Thoracic aorta (tissue), 2 donors: ENCODE measurements at places on chromosomes 11 and 22.

GRCh38 chr22:23856721-23857605 is 712 bp upstream of the SLC2A11 start:
- peak overlapping the region; percentile 85 for H3K27ac ChIP-seq
- H3K27me3 ChIP-seq: no peaks in the 10 kb centered on the region

DNA sequence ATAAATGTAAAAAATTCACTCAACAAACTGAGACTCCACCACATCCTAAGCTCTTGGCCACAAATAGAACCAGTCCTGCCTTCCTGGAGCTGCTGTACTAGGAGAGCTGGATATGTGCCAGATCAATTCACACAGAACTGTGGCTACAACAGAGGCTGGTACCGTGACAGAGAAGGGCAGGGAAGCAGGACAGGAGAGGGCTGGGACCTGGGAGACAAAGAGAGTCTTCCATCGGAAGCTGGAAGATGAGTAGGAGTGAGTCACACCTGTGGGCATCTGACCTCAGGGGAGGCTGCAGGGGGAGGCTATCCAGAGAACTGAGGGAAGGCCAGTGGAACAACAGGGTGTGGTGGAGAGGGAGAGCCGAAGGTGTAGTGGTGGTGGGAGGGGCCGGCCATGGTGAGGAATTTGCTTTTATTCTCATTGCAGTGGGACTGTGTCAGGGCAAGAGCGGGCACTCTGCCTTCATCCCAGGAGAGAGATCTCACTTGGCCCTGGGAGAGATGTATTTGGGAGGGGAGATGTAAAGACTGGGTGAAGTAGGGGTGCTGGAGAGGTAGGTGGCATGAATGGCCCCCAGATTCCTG is 1.9 kb upstream of the LTBP3 start:
- H3K36me3 ChIP-seq: no peaks in the 10 kb centered on the region
- H3K27me3 ChIP-seq: no peaks in the 10 kb centered on the region
- peak overlapping the region; percentile 13 for H3K4me3 ChIP-seq
- peak; percentile 30 for DNase-seq
- H3K27ac ChIP-seq: peak overlapping the region; percentile 96

DNA sequence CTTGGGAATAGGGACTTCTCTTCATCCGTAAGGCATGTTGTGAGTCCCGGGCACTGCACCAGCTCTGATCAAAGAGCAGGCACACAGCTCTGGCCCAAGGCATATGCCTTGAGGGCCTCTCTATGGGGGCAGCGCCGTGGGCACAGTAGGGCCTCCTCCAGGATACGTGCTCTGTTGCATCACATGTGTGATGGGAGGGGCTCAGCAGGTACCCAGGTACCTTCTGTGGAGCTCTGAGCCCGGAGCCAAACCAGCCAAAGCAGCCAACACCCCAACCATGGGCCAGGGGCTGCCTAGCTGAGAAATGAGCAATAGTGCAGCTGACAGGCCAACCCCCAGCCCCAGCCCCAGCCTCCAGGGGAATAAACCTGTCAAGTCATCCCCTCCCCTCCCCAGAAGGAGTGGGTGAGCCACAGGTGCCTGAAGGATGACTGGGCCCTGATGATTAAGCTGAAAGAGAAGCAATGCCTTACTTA is 79.7 kb upstream of the SHISAL1 start:
- no peaks in the 10 kb centered on the region for H3K4me1 ChIP-seq
- no peak for DNase-seq
- H3K4me3 ChIP-seq: no peak overlapping the region
- no peaks in the 10 kb centered on the region for H3K27me3 ChIP-seq
- no peak overlapping the region for H3K27ac ChIP-seq

DNA sequence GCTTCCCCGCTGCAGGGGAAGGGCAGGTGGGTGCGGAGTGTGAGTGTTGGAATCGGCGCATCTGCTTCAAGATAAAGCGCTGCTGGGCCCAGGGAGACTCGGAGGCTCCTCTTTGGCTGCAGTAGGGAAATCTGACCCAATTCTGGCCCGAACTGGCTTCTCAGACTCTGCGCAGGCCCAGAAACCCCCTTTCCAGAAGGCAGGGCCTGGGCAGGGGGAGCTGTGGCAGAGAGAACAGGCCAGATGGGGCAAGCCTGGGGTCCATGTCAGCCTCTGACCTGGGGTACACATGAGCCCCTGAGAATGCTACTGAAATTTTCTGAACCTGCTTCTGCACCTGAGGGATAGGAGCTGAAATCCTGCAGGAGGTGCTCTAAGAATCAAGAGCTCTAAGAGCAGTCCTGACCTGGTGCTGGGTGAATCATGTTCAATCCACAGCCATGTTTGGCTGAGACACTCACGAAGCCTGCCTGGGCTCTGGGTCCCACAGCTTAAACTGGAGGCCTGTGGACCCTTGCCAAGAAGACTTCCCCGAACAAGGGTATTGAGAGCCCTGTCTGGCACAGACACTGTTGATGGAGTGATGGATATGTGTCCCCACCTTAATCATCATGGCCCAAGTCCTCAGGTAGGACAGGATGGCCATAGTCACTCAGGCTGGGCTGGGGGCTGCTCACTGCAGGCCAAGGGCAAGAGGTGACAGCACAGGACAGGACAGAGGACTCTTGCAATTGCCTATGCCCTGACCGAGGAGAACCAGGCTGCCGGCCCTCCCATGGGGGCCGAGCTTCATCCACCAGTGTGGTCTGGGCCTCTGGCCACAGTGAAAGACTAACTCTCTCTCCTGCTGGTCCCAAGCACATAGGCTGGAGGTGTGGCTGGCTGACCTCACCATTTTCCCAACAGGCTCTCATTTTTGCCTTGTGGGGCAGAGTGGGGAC is 6.9 kb downstream of the RAB3IL1 start:
- no peak overlapping the region for H3K4me3 ChIP-seq
- DNase-seq: no peak
- H3K36me3 ChIP-seq: peaks cover 12% of the 10 kb centered on the region
- no peaks in the 10 kb centered on the region for H3K27me3 ChIP-seq

DNA sequence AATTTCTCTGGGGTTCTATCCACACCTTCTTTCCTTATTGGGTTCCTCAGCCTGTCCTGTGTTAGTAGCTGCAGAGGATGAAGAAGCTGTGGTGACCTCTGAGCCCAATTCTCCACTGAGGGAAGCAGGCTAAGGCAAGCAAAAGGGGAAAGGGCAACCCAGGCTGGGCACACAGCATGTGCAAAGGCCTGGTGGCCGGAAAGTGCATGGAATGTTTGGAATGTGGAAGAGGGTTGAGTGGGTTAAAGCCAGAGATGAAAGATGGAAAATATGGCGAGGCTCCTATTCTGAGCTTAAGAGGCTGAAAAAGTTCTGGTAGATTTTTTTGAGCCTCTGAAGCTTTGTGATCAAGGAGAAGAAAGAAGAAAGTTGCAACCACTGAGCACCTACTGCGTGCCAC is 247.1 kb downstream of the MIAT start:
- no peak for DNase-seq
- H3K4me1 ChIP-seq: peaks cover 9% of the 10 kb centered on the region
- no peaks in the 10 kb centered on the region for H3K27me3 ChIP-seq
- no peak overlapping the region for H3K4me3 ChIP-seq
- no peaks in the 10 kb centered on the region for H3K36me3 ChIP-seq

DNA sequence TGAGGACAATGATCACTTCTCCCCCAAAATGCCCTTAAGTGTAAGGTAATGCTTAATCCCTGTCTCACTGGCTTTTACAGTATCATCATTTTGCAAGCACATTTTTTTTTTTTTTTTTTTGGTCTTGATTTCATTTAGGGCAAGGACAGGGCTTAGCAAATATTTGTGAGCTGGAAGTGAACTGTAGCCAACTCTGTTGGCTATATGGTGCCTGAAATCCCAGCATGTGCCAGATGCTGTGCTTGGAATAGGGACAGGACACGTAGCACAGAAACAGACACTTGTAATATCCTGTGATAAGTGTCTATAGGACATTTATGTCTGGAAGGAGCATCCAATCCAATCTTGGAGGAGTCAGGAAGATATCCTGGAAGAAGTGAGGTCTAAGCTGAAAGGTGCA is 198.3 kb downstream of the NAV2 start:
- H3K27me3 ChIP-seq: no peaks in the 10 kb centered on the region
- no peak overlapping the region for H3K4me3 ChIP-seq
- DNase-seq: no peak

- H3K36me3 ChIP-seq: no peaks in the 10 kb centered on the region
- peaks cover 9% of the 10 kb centered on the region for H3K4me1 ChIP-seq
- DNase-seq: no peak
- no peak overlapping the region for H3K27ac ChIP-seq
- no peaks in the 10 kb centered on the region for H3K27me3 ChIP-seq
- H3K4me3 ChIP-seq: no peak overlapping the region
Measured at GRCh38 chr11:59224351-59224928, 11.7 kb upstream of the MPEG1 start.

DNA sequence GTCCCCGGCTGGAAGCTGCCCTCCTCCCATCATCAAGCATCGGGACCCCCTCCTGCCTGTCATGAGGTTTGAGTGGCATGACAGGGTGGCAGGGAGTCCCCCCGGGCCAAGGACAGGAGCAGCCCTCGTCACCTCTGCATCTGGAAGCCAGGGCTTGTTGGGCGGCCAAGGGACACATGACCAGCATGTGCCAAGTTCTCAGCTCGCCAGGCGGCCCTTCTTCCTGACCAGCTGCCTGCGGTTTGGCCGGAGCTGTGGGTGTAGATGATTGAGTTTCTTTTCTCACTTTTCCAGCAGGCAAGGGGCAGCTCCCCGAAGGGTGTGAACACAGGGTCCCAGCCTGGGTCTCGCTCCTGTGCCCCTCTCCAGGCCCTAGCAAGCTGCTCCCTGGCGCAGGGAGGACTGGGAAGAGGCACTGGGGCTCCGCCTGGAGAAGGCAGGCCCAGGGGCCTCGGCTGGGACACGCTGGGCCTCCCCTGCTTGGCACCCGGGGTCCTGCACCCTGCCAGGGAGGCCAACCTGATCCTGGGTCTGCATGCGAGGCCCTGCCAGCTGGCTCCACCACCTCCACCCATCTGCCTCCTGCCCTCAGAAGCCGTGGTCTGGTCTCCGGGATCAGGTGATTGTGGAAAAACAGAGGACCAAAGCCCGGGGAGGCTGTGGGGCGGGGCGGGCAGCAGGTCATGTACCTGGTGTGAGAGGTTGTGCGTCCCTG is 13.4 kb downstream of the ARHGAP8 start:
- no peak overlapping the region for H3K27ac ChIP-seq
- H3K36me3 ChIP-seq: no peaks in the 10 kb centered on the region
- DNase-seq: no peak
- no peak overlapping the region for H3K4me3 ChIP-seq
- no peaks in the 10 kb centered on the region for H3K27me3 ChIP-seq

DNA sequence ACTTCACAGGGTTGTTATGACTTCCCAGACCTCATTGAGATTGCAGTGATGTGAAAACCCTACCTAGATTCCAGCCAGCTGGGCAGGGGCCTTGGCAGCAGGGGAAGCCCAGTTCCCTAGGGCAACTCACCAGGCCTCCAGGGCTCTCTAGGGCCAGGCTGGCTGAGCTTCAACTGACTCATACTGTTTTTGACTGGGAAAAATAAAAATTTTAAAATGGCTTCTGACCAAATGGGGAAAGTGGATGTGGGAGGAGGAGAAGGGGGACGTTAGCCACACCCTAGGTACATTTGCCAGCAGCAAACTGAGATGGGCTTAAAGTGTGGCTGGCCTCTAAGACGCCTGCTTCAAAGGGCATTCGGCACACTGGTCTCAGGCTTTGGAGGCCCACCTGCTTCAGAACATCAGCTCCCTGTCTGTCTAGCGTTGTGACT is 39.0 kb downstream of the BMAL1 start:
- no peaks in the 10 kb centered on the region for H3K27me3 ChIP-seq
- peak overlapping the region; percentile 3 for H3K27ac ChIP-seq
- peaks cover 33% of the 10 kb centered on the region for H3K4me1 ChIP-seq
- H3K36me3 ChIP-seq: no peaks in the 10 kb centered on the region
- DNase-seq: peak; percentile 50
- no peak overlapping the region for H3K4me3 ChIP-seq

GRCh38 chr11:86955111-86955360 is 159 bp downstream of the FZD4 start:
- no peaks in the 10 kb centered on the region for H3K36me3 ChIP-seq
- DNase-seq: no peak
- H3K4me3 ChIP-seq: peak overlapping the region; percentile 94
- H3K4me1 ChIP-seq: peaks cover 36% of the 10 kb centered on the region

- no peaks in the 10 kb centered on the region for H3K27me3 ChIP-seq
- peak overlapping the region; percentile 96 for H3K27ac ChIP-seq
- no peak overlapping the region for H3K4me3 ChIP-seq
- H3K4me1 ChIP-seq: peaks cover 61% of the 10 kb centered on the region
Measured at GRCh38 chr11:78170874-78171549, 17.4 kb downstream of the KCTD21 start.

GRCh38 chr22:28329186-28330073 is 350.2 kb downstream of the TTC28 start:
- peaks cover 38% of the 10 kb centered on the region for H3K4me1 ChIP-seq
- no peaks in the 10 kb centered on the region for H3K27me3 ChIP-seq
- H3K4me3 ChIP-seq: no peak overlapping the region
- peak overlapping the region; percentile 14 for H3K27ac ChIP-seq
- no peaks in the 10 kb centered on the region for H3K36me3 ChIP-seq

- no peaks in the 10 kb centered on the region for H3K36me3 ChIP-seq
- H3K27me3 ChIP-seq: no peaks in the 10 kb centered on the region
- no peaks in the 10 kb centered on the region for H3K4me1 ChIP-seq
- H3K4me3 ChIP-seq: no peak overlapping the region
- H3K27ac ChIP-seq: no peak overlapping the region
- no peak for DNase-seq
Measured at GRCh38 chr11:26144291-26144690, 187.6 kb upstream of the ANO3 start.

- H3K4me3 ChIP-seq: no peak overlapping the region
- peaks cover 13% of the 10 kb centered on the region for H3K4me1 ChIP-seq
- DNase-seq: no peak
- no peaks in the 10 kb centered on the region for H3K27me3 ChIP-seq
Measured at GRCh38 chr11:68118706-68119448, 2.3 kb downstream of the CHKA start.

GRCh38 chr11:93817426-93818348 is 32.7 kb downstream of the VSTM5 start:
- H3K27ac ChIP-seq: no peak overlapping the region
- no peak for DNase-seq
- H3K36me3 ChIP-seq: peaks cover 18% of the 10 kb centered on the region
- no peaks in the 10 kb centered on the region for H3K27me3 ChIP-seq
- H3K4me1 ChIP-seq: no peaks in the 10 kb centered on the region

DNA sequence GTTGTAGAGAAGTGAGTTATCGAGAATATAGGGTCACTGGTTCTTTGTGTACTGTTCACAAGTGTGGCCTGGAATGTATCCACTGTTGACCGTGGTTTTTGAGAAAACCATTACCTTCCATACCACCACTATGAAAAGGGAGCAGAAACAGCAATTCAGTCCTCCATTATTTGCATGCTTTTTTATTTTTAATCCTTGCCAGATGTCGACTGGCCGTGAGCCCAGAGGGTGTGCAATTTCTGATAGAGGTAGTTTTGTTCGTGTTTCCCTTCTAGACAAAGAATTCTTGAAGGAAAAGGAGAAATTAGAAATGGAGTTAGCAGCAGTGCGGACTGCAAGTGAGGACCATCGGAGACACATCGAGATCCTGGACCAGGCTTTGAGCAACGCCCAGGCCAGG is 81.7 kb downstream of the AMOTL1 start:
- peaks cover 16% of the 10 kb centered on the region for H3K36me3 ChIP-seq
- peaks cover 15% of the 10 kb centered on the region for H3K4me1 ChIP-seq
- peak overlapping the region; percentile 22 for H3K27ac ChIP-seq
- no peak for DNase-seq
- H3K27me3 ChIP-seq: no peaks in the 10 kb centered on the region

- no peak overlapping the region for H3K27ac ChIP-seq
- H3K36me3 ChIP-seq: no peaks in the 10 kb centered on the region
- no peaks in the 10 kb centered on the region for H3K27me3 ChIP-seq
- DNase-seq: no peak
- no peaks in the 10 kb centered on the region for H3K4me1 ChIP-seq
Measured at GRCh38 chr11:105100981-105101630, 38.5 kb downstream of the CARD18 start.
